ENCODE measurements at places on chromosomes 4 and X.

- DNase-seq, result no peak
- H3K27ac ChIP-seq, result peak overlapping the region; percentile 93
- no peaks in the 10 kb centered on the region for H3K27me3 ChIP-seq
Observed at GRCh38 chr4:11623726-11624037, 195.0 kb upstream of the HS3ST1 start.

DNA sequence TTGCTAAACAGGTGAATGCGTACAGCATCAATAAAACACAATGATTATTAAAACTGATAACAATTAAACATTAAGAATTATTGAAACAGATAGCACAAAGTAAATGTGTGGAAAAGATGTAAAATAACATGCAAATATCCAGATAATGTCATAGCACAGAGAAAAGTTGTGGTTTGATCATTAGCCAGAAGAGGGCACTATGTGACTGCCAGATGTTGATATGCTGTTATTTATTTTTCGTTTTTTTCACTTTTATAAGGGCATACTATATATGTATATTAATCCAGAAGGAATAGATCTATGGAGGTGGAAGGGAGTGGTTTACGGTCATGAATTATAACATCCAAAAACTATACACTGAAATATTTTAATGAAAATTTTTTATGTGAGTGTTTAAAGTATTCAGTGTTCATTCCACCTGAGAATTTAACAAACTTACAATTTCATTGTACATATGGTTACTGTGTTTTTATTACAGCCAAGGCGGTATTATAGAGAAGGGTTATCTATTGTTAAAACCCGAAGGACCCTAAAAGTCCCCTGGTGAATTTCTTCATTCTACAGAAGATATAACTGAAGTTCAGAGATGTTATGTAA is 211.9 kb upstream of the UGT8 start:
- H3K27ac ChIP-seq, result no peak overlapping the region
- no peak for DNase-seq
- H3K4me3 ChIP-seq, result no peak overlapping the region
- H3K27me3 ChIP-seq, result no peaks in the 10 kb centered on the region

GRCh38 chr4:147034372-147034771 is 88.7 kb upstream of the TTC29 start:
- no peaks in the 10 kb centered on the region for H3K4me1 ChIP-seq
- H3K36me3 ChIP-seq, result no peaks in the 10 kb centered on the region
- no peak for DNase-seq

DNA sequence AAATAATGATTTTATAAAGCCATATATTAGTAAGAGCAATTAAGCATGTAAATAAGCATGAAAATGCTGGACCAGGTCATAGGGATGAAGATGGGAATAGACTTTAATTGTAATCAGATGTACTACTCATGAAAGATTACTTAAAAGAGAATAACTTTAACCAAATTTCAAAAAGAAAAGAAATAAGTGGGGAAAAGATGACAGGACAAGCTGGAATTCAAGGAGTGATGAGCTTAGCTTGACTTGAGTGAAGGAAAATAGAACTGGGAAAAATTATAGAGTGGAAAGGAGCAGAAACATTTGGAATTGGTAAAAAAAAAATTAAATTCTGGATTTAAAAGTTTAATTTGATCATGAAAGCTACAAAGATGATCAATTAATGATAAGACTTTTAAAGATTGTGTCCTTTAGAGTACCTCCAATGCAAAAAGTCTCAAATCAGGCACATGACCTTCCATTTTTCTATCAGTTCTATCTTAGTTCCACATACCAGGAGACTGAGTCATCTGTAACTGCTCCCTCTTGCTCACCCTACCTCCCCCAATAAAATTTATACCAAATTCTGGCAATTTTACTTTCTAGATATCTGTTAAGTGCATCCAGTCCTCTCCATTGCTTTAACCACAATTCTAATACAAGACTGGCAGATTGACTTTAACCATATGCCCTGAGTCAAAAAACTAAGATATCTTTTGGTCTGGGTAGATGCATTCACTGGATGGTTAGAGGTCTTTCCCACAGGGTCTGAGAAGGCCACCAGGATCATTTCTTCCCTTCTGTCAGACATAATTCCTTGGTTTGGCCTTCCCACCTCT is 56.4 kb upstream of the SLIT2 start:
- no peaks in the 10 kb centered on the region for H3K27me3 ChIP-seq
- H3K4me3 ChIP-seq, result no peak overlapping the region
- no peak for DNase-seq
- H3K27ac ChIP-seq, result peak overlapping the region; percentile 97

GRCh38 chr4:111066447-111066846 is 443.6 kb upstream of the PITX2 start:
- H3K4me1 ChIP-seq, result no peaks in the 10 kb centered on the region
- no peaks in the 10 kb centered on the region for H3K27me3 ChIP-seq
- no peak for DNase-seq
- H3K4me3 ChIP-seq, result no peak overlapping the region
- H3K36me3 ChIP-seq, result no peaks in the 10 kb centered on the region
- no peak overlapping the region for H3K27ac ChIP-seq

GRCh38 chr4:126916626-126917140 is 716.1 kb upstream of the INTU start:
- no peaks in the 10 kb centered on the region for H3K27me3 ChIP-seq
- no peaks in the 10 kb centered on the region for H3K4me1 ChIP-seq
- DNase-seq, result no peak
- H3K4me3 ChIP-seq, result no peak overlapping the region
- no peak overlapping the region for H3K27ac ChIP-seq

DNA sequence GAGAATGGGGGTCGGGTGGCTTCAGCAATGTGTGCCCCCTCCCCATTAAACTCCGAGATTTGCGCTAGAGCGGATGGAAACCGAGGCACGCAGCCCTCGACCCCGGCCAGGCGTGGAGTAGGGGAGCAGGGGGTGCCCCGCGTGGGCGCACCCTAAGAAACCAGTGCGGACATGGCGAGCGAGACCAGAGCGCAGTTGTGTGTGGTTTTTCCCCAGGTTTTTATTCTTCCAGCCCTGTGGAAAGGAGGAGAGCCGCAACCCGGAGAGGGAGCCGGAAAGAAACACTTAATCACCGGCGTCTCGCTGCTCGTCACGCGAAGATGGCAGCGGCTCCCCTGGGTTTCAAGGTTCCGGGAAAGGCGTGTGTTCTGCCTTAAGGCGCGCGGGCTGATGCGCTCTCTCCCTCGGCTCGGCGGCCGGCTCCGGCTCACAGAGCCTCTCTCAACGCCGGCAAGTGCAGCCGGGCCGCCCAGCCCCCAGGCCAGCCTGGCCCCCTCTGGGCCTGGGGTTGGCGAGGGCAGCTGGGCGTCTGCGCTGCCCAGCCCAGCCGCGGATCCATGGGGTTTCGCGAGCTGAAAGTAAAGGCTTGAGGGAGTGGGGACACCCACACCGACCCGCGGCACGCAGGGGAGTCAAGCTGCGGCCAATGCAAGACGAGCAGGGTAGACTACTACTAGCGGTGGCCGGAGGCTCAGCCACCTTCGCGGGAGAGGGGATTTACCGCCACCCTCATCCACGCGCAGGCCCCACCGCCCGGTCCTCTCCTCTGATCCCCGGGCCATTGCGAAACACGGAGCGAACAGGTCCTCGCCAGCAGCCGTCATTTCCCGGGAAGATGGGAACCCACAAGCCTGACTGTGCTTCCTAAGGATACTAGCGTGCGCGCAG is 74.0 kb upstream of the BCOR start:
- DNase-seq, result no peak
- H3K27ac ChIP-seq, result no peak overlapping the region
- peak overlapping the region; percentile 18 for H3K4me3 ChIP-seq
- no peaks in the 10 kb centered on the region for H3K36me3 ChIP-seq
- no peaks in the 10 kb centered on the region for H3K27me3 ChIP-seq
- no peaks in the 10 kb centered on the region for H3K4me1 ChIP-seq

GRCh38 chr4:144296941-144297340 is 156.4 kb upstream of the GYPA start:
- H3K36me3 ChIP-seq, result no peaks in the 10 kb centered on the region
- H3K4me3 ChIP-seq, result no peak overlapping the region
- no peaks in the 10 kb centered on the region for H3K27me3 ChIP-seq
- peaks cover 25% of the 10 kb centered on the region for H3K4me1 ChIP-seq
- H3K27ac ChIP-seq, result no peak overlapping the region
- no peak for DNase-seq

DNA sequence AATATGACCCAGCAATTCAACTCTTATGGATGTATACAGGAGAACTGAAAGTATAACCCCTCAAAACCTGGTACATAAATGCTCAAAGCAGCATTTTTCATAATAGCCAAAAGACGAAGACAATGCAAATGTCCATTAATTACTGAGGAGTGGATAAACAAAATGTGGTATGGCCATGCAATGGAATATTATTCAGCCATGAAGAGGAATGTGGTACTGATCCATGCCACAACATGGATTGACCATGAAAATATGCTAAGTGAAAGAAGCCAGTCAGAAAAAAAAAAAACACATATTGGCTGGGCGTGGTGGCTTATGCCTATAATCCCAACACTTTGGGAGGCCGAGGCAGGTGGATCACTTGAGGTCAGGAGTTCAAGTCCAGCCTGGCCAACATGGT is 74.5 kb upstream of the PLS3 start:
- DNase-seq, result no peak
- H3K4me1 ChIP-seq, result no peaks in the 10 kb centered on the region
- H3K4me3 ChIP-seq, result no peak overlapping the region
- H3K36me3 ChIP-seq, result no peaks in the 10 kb centered on the region

DNA sequence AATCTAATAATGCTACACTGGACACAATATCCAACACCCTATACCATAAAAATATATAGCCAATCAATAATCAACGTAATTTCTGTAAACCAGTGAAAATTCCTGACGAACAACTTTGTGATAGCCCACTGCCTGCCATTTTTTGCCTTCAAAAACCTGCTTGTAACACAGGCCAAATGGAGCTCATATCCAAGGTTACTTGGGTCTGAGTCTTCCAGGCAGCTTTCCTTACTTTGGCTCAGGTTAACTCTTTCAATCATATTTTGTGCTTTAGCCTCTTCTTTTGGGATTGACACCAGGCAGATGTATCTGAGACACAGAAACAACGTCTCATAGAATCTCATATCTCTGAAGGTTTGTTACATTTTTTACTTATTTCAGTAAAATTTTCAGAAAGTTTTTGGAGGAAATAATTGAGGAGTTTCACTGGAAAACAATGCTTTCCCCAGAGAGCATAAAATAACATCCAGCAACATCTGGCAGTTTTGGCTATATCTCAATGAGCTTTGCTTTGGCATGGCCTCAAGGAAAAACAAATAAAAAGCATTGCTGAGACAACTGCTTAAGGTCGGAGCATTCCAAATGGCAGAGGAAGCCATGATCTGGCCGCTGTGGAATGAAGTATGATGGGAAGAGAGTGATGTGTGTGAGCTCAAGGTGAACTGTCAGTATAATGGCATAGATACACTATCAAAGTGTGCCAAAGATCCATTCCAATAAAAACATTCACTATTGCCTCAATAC is 162.9 kb upstream of the SPIN4 start:
- no peaks in the 10 kb centered on the region for H3K27me3 ChIP-seq
- H3K4me1 ChIP-seq, result no peaks in the 10 kb centered on the region

- H3K4me1 ChIP-seq, result no peaks in the 10 kb centered on the region
- H3K27ac ChIP-seq, result no peak overlapping the region
- H3K27me3 ChIP-seq, result no peaks in the 10 kb centered on the region
- no peaks in the 10 kb centered on the region for H3K36me3 ChIP-seq
- no peak overlapping the region for H3K4me3 ChIP-seq
Observed at GRCh38 chrX:3678328-3678727, 35.1 kb downstream of the PRKX start.

DNA sequence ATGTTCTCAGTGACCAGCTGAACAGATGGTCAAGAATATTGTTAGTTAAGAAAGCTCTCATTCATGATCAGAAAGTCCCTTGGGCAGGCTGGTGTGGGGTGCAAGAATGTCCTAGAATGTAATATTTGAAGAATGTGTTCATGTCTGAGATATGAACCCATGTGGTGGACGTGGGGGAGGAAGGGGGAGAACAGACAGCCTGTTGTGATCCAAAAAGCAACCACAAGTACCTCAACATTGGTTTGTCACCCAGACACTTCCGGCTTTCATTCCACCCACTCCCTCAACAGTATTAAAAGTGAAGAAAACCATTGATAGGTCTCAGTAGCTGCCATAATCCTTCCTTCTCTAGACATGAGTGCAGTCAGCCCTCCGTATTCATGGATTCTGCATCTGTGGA is 82.2 kb downstream of the MAML3 start:
- H3K4me1 ChIP-seq, result no peaks in the 10 kb centered on the region
- no peaks in the 10 kb centered on the region for H3K36me3 ChIP-seq
- no peak overlapping the region for H3K4me3 ChIP-seq

DNA sequence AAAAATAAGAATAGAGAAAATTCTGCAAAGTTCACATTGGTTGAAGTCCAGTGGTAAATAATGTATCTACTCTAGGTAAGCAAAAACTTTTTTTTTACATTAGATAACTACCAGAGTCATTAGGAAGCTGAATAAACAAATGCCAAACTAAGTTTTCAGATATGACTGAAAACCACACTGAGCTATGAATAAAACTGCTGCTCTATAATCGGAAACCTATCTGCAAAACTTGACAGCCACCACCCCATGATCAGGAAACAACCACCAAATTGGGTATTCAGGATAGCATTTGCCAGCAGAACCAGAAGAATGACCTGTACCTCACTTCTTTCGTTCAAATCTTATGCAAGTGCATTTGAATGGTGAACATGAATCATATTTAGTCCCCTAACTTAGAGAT is 173.0 kb upstream of the TET2 start:
- no peaks in the 10 kb centered on the region for H3K36me3 ChIP-seq
- H3K4me3 ChIP-seq, result no peak overlapping the region
- no peak overlapping the region for H3K27ac ChIP-seq
- no peaks in the 10 kb centered on the region for H3K27me3 ChIP-seq
- DNase-seq, result no peak

GRCh38 chr4:170627418-170627817 is 537.7 kb upstream of the AADAT start:
- H3K36me3 ChIP-seq, result no peaks in the 10 kb centered on the region
- H3K27me3 ChIP-seq, result no peaks in the 10 kb centered on the region
- H3K4me1 ChIP-seq, result no peaks in the 10 kb centered on the region

- peaks cover 75% of the 10 kb centered on the region for H3K36me3 ChIP-seq
- H3K27me3 ChIP-seq, result no peaks in the 10 kb centered on the region
- no peak overlapping the region for H3K27ac ChIP-seq
- no peaks in the 10 kb centered on the region for H3K4me1 ChIP-seq
- H3K4me3 ChIP-seq, result no peak overlapping the region
Observed at GRCh38 chr4:1226144-1226481, 22.8 kb downstream of the CTBP1 start.

- H3K27ac ChIP-seq, result peak overlapping the region; percentile 91
- no peaks in the 10 kb centered on the region for H3K36me3 ChIP-seq
- H3K4me1 ChIP-seq, result peaks cover 20% of the 10 kb centered on the region
Observed at GRCh38 chrX:46770000-46770816, 11.3 kb upstream of the SLC9A7 start.

DNA sequence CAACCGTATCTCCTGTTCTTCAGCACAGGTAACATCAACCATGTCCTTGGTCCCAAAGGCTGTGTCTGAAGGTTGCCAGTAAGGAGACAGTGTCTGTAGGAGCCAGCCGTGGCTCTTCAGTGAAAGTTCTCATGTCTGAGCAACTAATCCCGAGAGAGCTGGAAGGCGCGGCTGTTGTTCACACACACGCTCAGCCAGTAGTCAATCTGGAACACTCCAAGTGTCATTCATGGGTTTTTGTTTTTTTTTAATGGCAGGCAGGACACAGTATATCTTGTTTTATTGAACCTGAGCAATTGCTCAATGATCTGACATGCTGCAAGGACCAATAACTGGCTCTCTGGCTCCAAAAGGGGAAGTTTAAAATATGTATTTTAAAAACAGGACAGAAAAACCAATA is 48.4 kb upstream of the MAP3K15 start:
- no peak for DNase-seq
- no peak overlapping the region for H3K27ac ChIP-seq
- H3K27me3 ChIP-seq, result no peaks in the 10 kb centered on the region
- H3K4me3 ChIP-seq, result no peak overlapping the region
- no peaks in the 10 kb centered on the region for H3K4me1 ChIP-seq
- no peaks in the 10 kb centered on the region for H3K36me3 ChIP-seq

Measured in RWPE2 (cell line).